ENCODE measurements at places on chromosomes 6 and 20.

DNA sequence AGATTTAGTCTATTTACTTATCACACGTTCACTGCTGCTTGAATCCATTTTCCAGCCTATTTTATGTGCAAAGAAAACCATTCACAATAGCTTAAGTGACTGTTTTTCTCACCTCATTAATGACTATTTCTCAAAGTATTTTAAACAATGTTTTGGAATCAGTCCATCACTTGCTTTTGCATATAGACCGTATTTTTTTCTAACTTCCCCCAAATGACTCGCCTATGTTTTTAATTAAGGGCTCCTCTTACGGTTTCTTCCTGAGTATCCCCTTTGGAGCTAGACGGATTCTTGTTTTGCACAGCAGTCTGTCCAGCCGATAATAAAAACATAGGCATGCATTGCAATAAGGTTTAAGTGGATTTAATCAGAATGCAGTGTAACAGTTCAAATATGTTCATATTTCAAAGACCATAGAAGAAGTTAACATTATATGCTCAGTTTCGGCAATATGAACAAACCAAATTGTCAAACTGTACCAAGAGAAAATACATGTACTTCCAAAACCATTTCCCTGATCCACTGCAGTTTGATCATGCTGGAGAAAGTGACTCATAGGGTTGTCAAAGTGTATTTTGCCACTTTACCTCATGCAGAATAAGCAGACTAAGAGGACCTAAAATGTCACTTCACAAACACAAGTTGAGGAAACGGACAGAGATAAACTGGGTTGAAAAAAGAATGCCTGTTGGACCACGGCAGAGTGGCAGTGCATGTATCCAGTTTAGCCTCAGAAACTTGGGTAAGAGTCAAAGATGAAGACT, 66.4 kb downstream of the HMGN3 start:
- DNase-seq, result no peak

DNA sequence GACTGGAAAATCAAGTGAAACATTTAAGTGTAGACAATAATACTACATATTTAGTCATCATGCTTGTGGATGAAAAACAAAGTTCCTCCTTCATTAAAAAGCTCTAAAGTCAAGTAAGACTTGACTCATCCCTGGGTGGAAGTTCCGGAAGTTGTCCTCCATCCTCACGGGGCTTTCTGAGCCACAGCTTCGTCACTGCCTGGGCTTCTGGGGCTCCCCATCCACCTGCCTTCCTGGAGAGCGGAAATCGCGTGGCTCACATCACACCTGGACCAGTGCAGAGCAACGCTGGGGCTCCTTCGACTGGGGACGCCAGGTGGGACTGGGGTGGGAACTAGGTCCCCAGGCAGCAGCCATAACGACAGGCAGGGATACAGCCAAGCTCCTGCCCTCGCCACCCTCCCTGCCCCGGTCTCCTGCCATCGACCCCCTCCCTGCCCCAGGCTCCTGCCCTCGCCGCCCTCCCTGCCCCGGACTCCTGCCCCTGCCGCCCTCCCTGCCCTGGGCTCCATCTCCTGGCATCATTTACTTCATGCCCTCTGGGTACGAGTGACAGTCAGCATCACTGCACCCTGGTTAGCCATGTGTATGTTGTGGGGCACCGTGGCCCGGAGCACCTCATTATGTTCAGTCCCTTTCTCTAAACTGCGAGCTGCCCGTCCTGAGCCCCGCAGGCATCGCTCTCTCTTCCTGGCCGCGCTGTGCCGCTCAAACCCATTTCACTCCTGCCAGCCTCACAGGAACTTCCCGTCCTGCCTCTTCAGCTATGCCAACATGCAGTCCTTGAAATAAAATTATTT, 12.9 kb downstream of the THBS2 start:
- peak; percentile 17 for DNase-seq

DNA sequence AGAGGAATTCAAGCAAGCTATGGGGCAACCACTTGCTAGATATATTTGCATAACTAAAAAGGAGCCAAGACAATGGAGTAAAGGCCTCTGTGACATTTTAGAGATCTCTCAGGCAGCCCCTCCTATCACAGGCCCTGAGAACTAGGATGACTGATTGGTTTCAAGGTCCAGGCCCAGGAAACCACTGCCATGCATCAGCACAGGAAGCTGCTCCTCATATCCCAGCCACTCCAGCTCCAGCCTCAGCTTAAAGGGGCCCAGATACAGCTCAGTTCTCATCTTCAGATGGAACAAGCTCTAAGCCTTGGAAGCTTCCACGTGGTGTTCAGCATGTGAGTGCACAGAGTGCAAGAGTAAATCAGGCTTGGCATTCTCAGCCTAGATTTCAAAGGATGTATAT, 21.1 kb upstream of the THBS2 start:
- no peak for DNase-seq

GRCh38 chr20:60001108-60001507, 42.9 kb downstream of the CDH26 start:
- DNase-seq, result no peak

DNA sequence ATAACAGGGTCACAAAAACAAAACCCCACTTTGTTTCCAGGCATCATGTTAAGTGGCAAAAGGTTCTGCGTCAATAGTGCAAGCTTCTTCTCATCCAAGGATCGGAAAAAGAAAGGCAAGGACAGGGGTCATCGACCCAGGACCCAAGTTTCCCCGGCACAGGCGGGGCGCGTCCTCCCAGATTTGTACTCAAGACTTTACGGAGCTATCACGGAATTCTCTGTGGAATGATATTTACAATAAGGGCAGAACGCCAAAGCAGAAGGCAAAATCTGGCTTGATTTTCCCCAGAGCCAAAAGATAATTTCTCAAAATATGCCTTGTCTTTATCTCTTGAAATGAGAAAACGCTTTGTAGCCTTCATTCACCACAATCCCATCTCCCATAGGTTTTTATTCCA, 25.5 kb downstream of the PDE10A start:
- DNase-seq, result no peak

GRCh38 chr6:147653631-147654030, 145.1 kb downstream of the SAMD5 start:
- no peak for DNase-seq

GRCh38 chr20:2804852-2805688, 4.6 kb upstream of the CPXM1 start:
- DNase-seq, result peak; percentile 28

DNA sequence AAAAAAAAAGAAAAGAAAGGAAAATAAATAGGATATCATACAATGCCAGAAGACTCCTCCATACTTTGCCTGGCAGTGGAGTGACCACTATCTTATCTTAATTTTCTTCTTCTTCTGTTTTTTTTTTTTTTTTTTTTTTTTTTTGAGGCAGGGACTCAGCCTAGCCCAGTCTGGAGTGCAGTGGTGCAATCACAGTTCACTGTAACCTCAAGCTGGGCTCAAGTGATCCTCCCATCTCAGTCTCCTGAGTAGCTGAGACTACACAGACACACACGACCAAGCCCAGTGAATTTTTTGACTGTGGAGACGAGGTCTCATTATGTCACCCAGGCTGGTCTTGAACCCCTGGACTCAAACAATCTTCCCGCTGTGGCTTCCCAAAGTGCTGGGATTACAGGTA, 17.1 kb upstream of the MMP9 start:
- peak; percentile 19 for DNase-seq

DNA sequence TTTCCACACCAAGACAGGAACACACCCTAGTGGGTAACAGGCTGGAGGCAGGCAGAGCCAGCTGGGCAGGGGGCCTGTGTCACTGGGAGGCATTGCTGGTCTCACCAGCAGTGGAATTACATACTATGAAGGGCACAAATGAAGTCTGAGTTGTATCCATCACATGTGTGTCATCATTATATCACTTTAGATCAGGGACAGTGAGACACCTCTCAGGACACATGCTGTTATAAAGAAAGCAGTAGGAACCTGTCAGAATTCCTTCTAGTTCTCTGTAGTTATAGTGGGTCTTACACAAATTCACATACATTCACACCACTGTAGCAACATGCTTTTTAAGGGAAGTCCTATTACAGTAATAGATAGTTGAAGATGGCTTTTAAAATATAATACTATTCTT, 63.5 kb upstream of the FYN start:
- no peak for DNase-seq

- no peak for DNase-seq
Observed at GRCh38 chr6:31971279-31971992, 502 bp downstream of the DXO start.

GRCh38 chr20:62347445-62347844, 19.7 kb downstream of the LAMA5 start:
- DNase-seq, result no peak

- no peak for DNase-seq
Observed at GRCh38 chr6:22372922-22373321, 76.1 kb upstream of the PRL start.

DNA sequence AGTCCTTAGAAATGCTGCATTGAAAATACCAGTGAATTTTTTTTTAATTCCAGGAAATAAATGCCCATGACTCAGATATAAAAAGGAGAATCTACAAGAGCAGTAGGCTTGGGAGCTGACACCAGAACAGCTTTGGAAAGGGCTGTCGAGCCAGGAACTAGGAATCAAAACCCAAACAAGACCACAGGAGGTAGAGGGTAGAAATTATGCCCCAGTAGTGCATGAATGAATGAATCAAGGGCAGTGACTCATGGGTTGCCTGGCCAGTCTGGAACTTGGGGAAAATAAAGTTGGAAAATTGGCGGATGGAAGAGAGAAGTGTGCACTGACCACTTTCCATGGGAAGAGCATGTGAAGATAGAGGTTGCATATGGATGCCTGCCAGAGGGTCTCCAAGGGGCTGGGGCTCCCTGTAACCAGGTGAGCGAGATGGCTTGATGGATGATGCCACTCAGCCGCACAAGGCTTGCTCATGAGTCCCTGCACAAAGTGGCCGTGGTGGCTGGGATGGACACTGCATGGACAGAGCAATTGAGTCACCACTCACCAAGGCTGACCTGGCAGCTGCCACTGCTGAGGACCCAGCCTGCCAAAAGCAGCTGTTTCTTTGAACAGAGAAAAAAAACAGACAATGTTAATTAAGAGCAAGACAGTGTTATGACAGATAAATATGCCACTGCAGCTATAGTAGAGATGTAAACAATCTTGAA, 15.2 kb upstream of the MCCD1 start:
- no peak for DNase-seq

DNA sequence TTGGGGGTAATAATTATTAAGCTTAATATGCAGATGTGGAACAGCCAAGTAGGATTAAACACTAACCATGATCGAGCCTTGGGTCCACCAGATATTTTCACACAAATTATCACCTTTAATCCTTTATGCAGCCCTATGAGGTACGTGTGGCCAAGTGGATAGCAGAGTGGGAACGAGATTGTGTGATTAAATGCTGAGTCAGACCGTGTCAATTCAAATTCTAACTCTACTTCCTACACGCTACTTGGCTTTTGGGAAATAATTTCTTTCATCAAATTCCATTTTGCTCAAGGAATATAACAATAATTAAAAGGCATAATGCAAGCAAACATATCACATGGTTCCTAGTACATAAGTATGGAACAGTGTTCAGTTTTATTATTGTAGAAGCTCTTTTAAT, 329.2 kb downstream of the CBLN4 start:
- DNase-seq, result no peak

GRCh38 chr6:128518434-128519131, 1.8 kb downstream of the PTPRK start:
- DNase-seq, result no peak

GRCh38 chr6:26097268-26097875, 10.1 kb downstream of the HFE start:
- DNase-seq, result peak; percentile 78

DNA sequence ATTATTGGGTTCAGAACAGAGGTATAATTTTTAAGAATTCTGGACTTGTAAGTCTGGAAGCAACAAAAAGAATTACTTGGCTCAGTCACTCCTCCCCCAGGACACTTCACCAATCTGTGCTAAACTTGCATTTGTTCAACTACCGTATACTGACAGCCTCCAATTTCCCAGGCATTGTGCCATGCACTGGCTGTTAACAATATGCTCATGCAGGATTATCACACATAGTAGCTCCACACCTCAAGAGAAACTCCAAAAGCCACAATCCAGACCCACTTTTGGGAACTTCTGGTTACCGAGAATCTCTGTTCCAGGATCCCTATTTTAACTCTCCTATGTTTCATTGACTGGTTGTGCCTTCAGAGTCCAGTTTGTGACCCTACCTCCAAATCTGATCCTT, 7.7 kb downstream of the ADGRF1 start:
- no peak for DNase-seq

DNA sequence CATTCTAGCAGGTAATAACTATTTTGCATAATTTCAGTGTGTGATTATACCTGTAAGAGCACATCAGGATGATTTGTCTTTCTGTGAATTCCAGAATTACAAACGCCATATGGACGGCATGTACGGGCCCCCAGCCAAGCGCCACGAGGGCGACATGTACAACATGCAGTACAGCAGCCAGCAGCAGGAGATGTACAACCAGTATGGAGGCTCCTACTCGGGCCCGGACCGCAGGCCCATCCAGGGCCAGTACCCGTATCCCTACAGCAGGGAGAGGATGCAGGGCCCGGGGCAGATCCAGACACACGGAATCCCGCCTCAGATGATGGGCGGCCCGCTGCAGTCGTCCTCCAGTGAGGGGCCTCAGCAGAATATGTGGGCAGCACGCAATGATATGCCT, 122.7 kb downstream of the TMEM242 start:
- no peak for DNase-seq

DNA sequence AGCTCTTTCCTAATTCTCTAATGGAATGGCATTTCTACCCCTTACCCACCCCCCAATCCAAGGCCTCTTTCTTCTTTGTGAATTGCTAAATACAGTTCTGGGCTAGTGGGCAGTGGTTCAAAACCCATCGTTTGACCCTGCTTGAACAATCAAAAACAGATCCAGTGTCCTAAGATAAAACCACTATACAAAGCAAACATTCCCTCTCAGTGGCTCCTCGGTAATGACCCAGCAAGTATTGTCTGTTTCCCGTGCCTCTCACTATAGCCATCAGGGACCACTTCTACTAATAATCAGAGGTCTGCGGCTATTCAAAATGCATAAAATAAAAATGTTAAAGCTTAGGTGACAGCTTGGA, 143.5 kb upstream of the AKAP12 start:
- no peak for DNase-seq

DNA sequence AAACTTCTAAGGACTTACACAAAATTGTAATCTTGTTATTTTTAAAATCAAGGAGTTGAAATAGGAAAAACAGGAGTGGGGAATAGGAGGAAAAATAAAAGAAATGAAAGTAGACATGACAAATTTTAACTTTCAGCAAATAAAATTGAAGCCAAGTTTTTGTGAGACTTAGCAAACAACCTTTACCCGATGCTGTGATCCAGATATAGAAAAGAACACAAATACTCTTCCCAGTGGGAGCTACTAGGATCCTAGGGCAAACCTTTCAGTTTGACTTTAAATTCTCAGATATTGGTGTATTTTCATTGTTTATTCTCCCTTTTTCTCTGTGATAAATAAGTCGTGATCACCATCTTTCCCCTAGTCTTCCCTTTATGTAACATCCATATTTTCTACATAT, 968.7 kb upstream of the CITED2 start:
- DNase-seq, result no peak

DNA sequence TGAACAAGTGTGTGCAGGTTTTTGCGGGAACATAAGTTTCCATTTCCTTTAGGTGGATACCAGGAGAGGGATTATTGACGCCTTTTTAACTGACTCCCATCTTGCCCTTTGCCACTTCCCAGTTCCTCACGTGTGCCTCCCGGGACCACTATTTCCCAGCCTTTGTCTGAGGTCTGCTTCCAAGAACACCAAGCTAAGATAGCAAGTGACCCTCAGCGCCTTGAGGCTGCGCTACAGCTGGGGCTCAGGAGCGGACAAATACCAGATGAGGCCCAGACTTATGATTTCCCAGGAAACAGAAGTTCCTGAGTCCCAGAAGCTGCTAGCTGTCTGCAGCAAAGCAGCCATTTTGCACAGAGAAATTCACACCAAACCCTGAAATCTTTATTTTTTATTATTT, 216.7 kb downstream of the SYNDIG1 start:
- DNase-seq, result no peak
